Thyroid gland (tissue), 4 donors: ENCODE measurements at places on chromosomes 12 and 14. TPM values are rescaled to one million over a fixed set of nuclear protein-coding genes. Genes with fewer than 3 reads are reported as not detected.

Gene ZBTB42
- total RNA-seq: 14.7 TPM

Gene LETMD1
- 62.9 TPM for total RNA-seq

Gene SERPINA9
- total RNA-seq: not detected

Gene IL22
- total RNA-seq: not detected

Gene NELL2
- 22.2 TPM for total RNA-seq

Gene SYNDIG1L
- total RNA-seq: not detected

Gene LALBA
- total RNA-seq: not detected

Gene KRT74
- total RNA-seq: not detected

Gene SPIC
- total RNA-seq: not detected

Gene CCND2
- 134 TPM for total RNA-seq

Gene TBC1D30
- 31.3 TPM for total RNA-seq

Gene PRB2
- not detected for total RNA-seq

Gene TAS2R43
- 9.4 TPM for total RNA-seq

Gene CLEC6A
- total RNA-seq: not detected

Gene APOF
- total RNA-seq: not detected

Gene EIF2S3B
- total RNA-seq: 0.45 TPM

Gene APOLD1
- 34.1 TPM for total RNA-seq

Gene DDX11
- 21.2 TPM for total RNA-seq

Gene SLC16A7
- 15.2 TPM for total RNA-seq

Gene BATF
- 6.6 TPM for total RNA-seq

Gene HAL
- not detected for total RNA-seq

Gene CDH24
- 4.0 TPM for total RNA-seq

Gene AQP6
- not detected for total RNA-seq

Gene GYS2
- total RNA-seq: not detected

Gene FGD6
- 27.1 TPM for total RNA-seq

Gene RCOR1
- 10.9 TPM for total RNA-seq

Gene FOXN4
- not detected for total RNA-seq

Gene CSRP2
- 54.6 TPM for total RNA-seq

Gene RTL1
- total RNA-seq: not detected

Gene STON2
- 89.6 TPM for total RNA-seq

Gene FAM90A1
- not detected for total RNA-seq

Gene CLEC9A
- total RNA-seq: not detected

Gene ACSS3
- 47.7 TPM for total RNA-seq

Gene STAC3
- total RNA-seq: not detected

Gene DUSP6
- total RNA-seq: 40.2 TPM

Gene B4GALNT1
- total RNA-seq: 2.7 TPM

Gene USP44
- total RNA-seq: 2.8 TPM

Gene PLEK2
- total RNA-seq: 75.2 TPM

Gene MFAP5
- total RNA-seq: 9.4 TPM

Gene HOXC4
- total RNA-seq: 0.27 TPM
